T-cell (primary cell): ENCODE measurements at places on chromosomes 6 and 20.

- DNase-seq = no peak
These were observed 35.3 kb downstream of the EFCAB8 start for GRCh38 chr20:32894026-32894483.

- DNase-seq = no peak
These were observed 56.1 kb upstream of the LAMP5 start for GRCh38 chr20:9458138-9458796.

GRCh38 chr6:143971482-143972205 lies 36.4 kb downstream of the PLAGL1 start:
- DNase-seq = no peak

DNA sequence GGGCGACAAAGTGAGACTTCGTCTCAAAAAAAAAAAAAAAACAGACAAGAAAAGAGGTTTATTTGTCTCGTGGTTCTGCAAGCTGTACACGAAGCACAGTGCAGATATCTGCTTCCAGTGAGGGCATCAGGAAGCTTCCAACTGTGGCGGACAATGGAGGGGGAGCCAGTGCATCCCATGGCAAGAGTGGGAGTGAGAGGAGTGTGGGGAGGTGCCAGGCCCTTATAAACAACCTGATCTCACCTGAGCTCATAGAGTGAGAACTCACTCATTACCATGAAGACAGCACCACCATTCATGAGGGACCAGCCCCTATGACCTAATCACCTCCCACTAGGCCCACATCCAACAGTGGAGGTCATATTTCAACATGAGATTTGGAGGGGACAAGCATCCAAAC lies 19.5 kb downstream of the RBM24 start:
- DNase-seq = no peak

DNA sequence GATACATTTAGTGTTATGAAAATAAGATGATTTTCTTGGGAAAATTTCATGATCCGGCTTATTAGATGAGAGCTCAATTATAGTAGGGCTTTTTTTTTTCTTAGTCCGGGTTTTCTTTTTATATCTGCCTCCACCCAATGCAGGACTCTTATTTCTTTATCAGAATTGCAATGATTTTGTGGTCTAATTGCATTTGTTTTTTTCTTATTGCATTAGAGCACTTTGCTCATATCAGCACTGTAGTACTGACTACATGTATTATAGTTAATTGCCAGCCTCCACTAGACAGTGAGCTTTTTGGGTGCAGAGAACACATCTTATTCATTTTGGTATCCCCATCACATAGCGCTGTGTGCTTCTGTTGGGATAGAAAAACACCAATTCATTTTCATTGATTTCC lies 50.0 kb downstream of the FBXO5 start:
- no peak for DNase-seq

DNA sequence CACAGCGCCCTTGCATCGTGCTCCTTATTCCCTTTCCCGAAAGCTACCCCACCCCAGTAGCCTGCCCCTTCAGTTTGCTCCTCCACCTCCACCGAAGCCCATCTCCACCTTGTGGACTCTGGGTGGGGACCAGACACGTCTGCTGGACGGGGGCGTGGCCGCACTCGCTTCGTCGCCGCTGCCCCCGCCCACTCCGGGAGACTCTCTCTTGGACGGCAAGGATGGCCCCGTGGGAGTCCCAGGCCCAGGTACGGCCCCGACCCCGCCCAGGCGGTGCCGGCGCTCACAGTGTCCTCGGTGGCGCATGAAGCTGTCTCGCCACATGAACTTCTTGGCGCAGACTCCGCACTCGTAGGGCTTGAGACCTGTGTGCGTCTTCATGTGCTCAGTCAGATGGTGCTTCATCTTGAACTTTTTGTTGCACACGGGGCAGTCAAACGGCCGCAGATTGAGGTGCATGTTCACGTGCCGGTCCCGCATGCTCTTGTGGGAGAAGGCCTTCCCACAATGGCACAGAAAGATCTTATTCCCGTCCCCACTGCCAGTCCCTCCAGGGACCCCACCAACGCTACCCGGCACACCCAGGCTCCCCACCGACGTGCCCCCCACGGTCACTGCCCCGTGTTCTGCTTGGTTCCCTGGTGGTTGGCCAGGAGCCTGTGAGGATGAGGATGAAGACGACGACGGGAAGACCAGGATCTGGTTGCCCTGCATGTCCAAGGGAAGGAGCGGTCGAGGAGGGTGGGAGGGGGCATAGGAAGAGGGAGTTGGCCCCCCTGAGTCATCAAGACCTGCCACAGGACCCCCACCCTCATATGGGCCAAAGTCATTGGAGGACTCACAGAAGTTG lies 1.3 kb upstream of the TAPBP start:
- DNase-seq = no peak

- DNase-seq = no peak
These were observed 170.2 kb downstream of the HAO1 start for GRCh38 chr20:7770046-7770445.

DNA sequence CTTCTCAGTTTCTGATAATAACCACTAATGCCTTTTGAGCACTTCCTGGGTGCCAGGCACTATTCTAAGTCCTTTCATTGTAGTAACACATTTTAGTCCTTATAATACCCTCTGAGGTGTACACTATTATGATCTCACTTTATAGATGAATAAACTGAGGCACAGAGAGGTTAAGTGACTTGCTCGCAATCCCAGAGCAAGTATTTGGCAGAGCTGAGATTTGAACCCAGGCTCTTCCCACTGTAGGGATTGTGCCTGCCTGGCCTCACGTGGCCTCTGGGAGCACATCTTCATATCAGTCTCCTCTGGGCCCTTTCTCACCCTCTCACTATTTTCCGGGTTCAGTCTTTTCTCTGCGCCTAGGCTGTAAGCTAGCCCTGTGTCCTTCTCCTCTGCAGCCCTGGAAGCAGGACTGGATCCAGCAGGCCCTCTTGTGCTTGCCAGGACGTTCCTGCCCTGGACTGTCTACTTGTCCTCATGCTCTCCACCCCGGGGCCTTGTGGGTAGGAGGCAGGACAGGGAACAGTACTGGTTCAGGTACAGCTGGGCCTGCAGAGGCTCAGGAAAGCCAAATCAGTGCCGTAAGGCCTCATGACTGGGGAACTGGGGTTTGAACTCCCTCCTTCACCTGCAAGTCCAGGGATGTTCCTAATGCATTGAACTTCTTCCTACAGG lies 139.6 kb downstream of the VEGFA start:
- no peak for DNase-seq

- DNase-seq = no peak
These were observed 62.4 kb upstream of the FERMT1 start for GRCh38 chr20:6185268-6185667.

GRCh38 chr20:43669332-43669731 lies 2.4 kb downstream of the MYBL2 start:
- no peak for DNase-seq

GRCh38 chr20:37899105-37900045 lies 3.6 kb upstream of the VSTM2L start:
- DNase-seq = no peak

- no peak for DNase-seq
These were observed 110.9 kb downstream of the EYA4 start for GRCh38 chr6:133352046-133352445.

DNA sequence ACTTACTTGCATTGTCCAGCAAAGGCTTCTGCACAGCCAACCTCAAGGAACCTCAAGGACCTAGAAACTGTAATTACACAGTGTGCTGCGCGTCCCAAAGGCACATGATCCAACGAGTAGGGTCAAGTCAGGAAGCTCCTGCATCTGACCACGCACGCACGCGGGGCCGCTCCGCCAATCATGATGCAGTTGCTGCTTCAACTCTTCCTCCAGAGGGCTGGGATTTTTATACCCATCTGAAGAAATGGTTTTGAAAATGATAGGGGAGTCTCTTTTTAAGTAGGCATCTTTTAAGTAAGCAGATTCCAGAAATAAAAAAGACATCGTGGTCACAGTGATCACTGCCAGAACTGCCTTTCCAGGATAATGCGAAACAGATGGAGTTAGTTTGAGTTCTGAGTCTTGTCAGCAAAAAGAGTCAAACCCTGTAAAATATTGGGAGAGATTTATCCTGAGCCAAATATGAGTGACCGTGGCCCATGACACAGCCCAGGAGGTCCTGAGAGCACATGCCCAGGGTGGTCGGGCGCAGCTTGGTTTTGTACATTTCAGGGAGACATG lies 34.0 kb downstream of the KIF25 start:
- DNase-seq = no peak

DNA sequence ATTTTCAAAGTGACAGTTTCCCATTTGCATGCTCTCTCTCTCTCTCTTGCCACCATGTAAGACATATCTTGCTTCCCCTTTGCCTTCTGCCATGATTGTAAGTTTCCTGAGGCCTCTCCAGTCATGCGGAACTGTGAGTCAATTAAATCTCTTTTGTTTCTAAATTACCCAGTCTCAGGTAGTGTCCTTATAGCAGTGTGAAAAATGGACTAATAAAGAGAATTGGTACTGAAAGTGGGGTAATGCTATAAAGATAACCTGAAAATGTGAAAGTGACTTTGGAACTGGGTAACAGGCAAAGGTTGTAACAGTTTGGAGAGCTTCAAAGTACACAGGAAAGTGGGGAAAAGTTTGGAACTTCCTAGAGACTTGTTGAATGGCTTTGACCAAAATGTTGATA lies 389.8 kb downstream of the GRIK2 start:
- no peak for DNase-seq

- DNase-seq = no peak
These were observed 434.5 kb downstream of the HDGFL1 start for GRCh38 chr6:23003671-23004467.

DNA sequence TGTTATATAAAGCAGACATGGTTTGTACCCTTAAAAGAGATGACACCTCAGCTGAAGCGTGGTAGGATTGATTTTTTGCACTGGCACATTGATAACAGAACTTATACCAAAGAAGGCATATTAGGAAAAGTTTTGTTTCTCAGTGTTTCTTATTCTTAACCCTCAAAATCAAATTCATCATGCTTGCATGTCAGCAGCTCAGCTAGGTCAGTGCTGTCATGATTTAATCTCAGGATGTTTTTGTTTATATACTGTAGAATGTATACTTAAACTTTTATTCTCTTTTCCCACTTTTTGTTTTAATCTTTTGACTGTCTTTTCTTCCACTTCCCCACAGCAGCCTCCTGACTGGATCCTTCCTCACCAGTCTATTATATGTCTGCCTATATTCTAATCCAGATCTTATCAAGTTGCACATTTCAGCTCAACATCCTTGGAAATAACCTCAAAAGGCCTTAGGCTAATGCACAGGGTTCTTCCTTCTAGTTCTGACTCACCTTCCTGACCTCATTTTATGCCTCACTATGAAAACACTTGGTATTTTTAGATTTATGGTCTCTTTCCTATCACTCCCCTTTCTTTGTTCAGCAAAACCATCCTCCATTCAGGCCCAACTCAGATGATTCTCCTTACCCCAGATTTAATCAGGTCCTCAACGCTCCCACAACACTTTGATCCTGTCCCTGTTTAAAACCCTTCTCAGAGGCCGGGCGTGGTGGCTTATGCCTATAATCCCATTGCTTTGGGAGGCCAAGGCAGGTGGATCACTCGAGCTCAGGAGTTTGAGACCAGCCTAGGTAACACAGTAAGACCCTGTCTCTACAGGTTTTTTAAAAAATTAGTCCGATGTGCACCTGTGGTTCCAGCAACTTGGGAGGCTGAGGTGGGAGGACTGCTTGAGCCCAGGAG lies 7.2 kb downstream of the HEBP2 start:
- DNase-seq = no peak

- DNase-seq = no peak
These were observed 23.0 kb upstream of the EXOC2 start for GRCh38 chr6:715709-716491.

DNA sequence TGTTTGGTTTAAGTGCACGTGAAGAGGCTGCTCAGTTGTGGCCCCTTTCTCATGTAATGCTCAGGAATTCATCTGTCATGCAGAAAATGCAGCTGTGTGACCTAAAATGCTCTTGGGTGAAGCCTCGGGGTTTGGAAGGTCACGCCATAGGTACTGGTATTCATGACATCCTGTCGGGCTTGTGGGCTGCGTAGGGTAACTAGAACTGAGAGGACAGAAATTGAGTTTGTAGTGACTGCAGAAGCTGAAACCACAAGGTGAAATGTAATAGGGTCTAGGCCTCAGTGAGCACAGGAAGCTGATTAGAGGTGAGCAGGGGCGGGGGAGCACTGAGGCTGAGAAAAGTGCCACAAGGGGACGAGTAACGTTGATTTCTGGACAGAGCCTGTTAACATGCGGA lies 128.8 kb downstream of the SOBP start:
- DNase-seq = peak; percentile 33

- DNase-seq = no peak
These were observed 19.0 kb upstream of the PTPN1 start for GRCh38 chr20:50491168-50491567.

DNA sequence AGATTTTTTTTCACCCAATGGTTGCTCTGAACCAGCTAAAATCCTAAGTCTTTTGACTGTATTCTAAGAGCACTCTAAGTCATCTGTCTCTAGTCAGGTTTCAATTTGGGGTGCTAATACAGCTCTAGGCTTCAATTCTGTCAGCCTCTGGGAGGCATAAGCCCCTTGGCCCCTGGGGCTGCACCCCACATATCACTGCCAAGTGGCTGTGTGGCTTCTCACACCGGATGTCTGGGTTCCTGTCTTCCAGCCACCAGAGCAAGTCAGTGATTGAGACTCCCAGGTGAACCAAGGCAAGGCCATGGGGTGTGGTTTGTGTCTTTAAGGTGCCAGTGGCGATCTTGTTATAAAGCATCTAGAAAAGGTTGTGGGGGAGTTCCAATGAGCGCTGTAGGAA lies 136.5 kb downstream of the TMEM242 start:
- DNase-seq = no peak

- no peak for DNase-seq
These were observed 351.5 kb upstream of the CHD6 start for GRCh38 chr20:41969656-41970055.

GRCh38 chr20:45044601-45045000 lies 56.3 kb downstream of the KCNS1 start:
- DNase-seq = no peak

- no peak for DNase-seq
These were observed 187.2 kb downstream of the TFAP2C start for GRCh38 chr20:56816349-56816748.

GRCh38 chr6:136752554-136752953 lies 39.7 kb downstream of the MAP3K5 start:
- DNase-seq = no peak

DNA sequence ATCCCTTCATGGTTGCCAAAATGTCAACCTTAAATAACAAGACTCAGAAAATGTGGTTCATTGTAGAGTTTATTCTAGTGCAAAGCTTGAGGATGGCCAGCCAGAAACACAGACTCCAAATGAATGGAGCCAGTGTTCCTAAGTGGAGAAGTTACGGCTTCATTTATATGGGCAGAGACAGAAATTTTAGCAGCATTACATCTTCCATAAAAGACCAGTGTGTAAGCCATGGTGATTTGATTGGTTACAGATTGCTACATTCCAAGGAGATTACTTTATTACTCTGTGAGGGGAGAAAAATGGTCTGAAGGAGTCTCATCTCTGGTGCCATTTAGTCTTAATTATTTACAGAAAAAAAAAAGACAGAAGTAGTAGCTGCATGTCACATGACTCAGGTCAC lies 97.8 kb downstream of the OTOR start:
- DNase-seq = no peak
